Activated CD4-positive, alpha-beta T cell treated with anti-CD3 and anti-CD28 coated beads, Interleukin-2, amount 10 ng/mL, durations not matched to agents 24 days and 14 days (primary cell): ENCODE measurements at places on chromosomes 6 and 20. TPM values are rescaled to one million over a fixed set of nuclear protein-coding genes. Genes with fewer than 3 reads are reported as not detected.

Gene GINS1
- 43.0 and 43.2 TPM in 2 replicates for total RNA-seq

GRCh38 chr6:44453146-44453545 is 65.6 kb downstream of the CDC5L start:
- no peaks in the 10 kb centered on the region for H3K4me1 ChIP-seq
- H3K27ac ChIP-seq, result no peak overlapping the region
- H3K36me3 ChIP-seq, result peaks cover 8% of the 10 kb centered on the region
- no peaks in the 10 kb centered on the region for H3K27me3 ChIP-seq
- no peak overlapping the region for H3K4me3 ChIP-seq

DNA sequence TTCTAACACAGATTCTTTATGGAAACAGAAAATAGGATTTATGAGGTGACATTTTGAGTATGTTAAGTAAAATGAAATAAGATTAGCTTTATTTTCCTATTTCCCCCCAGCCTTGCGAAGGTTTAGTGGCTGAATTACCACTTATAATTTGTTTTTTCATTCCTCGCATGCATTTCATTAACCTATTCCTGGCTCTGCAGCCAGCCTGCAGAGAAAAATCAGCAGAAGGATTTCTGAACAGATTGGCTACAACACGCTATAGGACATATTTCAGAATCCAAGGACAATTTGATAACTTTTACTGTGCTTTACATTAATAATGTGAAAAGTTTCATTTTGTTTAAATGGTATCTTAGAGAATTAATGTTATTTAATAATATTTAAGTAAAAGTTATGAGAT is 162.4 kb upstream of the MMS22L start:
- DNase-seq, result no peak
- H3K4me1 ChIP-seq, result no peaks in the 10 kb centered on the region
- H3K36me3 ChIP-seq, result no peaks in the 10 kb centered on the region
- H3K27me3 ChIP-seq, result peaks cover 5% of the 10 kb centered on the region

DNA sequence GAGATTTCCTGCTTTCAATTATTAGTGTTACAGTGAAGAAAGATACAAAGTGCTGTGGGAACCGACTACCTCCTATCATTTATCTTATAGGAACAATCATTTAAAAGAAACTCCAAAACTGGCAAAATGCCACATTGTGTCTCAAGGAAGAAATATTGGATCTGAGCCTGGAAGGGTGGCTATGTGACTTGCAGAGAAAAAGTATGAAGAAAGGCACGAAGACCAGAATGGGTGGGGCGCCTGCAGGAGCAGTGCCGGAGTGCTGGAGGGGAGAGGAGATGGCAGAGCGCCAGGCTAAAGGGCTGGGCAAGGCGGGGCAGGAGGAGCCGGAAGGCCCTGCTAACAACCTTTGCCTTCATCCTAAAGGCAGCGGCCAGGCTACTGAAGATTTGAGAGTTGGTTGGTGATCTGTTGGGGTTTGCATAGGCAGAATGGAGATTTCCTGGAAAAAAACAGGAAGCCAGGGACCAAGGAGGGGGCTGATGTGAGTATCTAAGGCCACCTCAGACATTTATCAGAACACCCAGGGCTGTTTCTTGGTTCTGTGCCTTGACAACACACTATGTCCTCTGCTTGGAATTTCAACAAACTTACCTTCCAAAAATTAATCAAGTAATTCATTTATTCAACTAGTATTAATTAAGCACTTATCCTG is 125.6 kb downstream of the MAFB start:
- no peak overlapping the region for H3K27ac ChIP-seq
- H3K4me1 ChIP-seq, result no peaks in the 10 kb centered on the region
- no peak for DNase-seq
- no peaks in the 10 kb centered on the region for H3K27me3 ChIP-seq
- no peak overlapping the region for H3K4me3 ChIP-seq

DNA sequence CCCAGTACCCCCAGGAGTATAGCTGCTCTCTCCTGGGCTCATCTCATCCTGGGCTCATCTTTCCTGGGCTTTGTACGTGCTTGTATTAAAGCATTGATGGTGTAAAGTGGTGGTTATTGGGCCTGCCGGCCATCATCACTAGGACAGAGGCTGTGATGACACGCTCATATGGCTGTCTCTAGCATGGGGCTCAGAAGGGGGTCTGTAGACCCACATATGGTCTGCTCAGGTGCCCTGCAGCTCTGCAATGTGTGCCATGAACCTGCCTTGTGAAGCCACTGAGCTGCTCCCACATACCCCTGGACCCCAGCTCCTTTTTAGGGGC is 143.4 kb downstream of the CDC5L start:
- H3K27ac ChIP-seq, result no peak overlapping the region
- no peak for DNase-seq
- H3K27me3 ChIP-seq, result no peaks in the 10 kb centered on the region
- H3K4me1 ChIP-seq, result peaks cover 10% of the 10 kb centered on the region

GRCh38 chr6:53431704-53432103 is 83.0 kb upstream of the ELOVL5 start:
- H3K27me3 ChIP-seq, result no peaks in the 10 kb centered on the region
- no peak overlapping the region for H3K4me3 ChIP-seq
- H3K4me1 ChIP-seq, result peaks cover 17% of the 10 kb centered on the region
- no peaks in the 10 kb centered on the region for H3K36me3 ChIP-seq

GRCh38 chr6:142946181-142946923 is 1.4 kb upstream of the HIVEP2 start:
- DNase-seq, result peak; percentile 95
- peak overlapping the region; percentile 93 for H3K4me3 ChIP-seq
- peaks cover 3% of the 10 kb centered on the region for H3K27me3 ChIP-seq
- H3K27ac ChIP-seq, result peak overlapping the region; percentile 97
- peaks cover 42% of the 10 kb centered on the region for H3K4me1 ChIP-seq

Gene C6orf163
- 1.3 and 1.9 TPM in 2 replicates for total RNA-seq

DNA sequence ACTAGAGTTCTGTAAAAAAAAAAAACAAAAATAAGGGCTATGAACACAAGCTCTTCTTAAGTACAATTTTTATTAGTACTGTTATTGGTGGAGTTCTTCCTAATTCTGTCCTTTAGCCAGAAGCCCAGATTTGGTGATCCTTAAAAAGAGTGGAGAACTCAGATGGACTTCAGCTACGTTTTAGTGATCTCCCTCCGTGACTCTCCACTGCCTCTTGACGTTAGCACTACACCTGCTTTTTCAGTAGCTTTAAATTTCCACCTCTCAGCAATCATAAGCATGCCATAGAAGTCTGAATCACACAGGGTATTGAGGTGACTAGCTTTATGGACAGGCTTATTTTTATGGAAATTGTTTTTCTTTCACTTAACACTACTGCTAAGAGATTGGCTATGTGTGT is 17.7 kb downstream of the DHX35 start:
- DNase-seq, result no peak
- H3K4me1 ChIP-seq, result peaks cover 7% of the 10 kb centered on the region
- no peaks in the 10 kb centered on the region for H3K27me3 ChIP-seq
- H3K27ac ChIP-seq, result no peak overlapping the region
- no peak overlapping the region for H3K4me3 ChIP-seq

Gene CCR6
- total RNA-seq, result not detected in 2 replicates

DNA sequence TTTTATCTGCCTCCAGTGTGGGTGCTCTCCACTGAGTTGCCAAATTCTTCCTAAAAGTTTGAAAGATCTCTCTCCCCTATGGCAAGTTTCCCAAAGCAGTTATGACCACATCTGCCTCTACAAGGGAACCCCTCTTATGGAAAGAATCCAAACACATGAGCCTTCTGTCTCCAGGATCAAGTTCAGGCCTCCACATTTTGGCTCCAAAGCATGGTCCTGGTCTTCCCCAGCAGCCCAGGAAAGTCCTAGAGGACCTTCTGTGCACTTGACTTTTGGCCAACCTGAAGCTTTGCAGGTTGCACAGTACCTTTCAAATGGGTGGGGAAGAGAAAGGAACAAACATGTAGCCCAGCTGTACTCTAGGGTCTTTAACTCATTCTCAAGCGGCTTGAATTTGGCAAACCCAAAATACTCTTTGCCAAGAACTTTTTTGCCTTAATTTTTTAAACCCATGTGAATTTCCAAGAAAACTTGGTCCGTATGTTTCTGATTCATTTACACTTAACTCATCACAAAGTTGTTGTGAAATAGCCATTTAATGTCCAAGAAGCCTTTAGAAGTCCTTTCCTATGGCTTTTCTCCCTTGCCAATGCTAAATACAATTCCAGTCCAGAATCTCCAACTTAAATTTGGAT is 240.1 kb upstream of the TBX18 start:
- no peaks in the 10 kb centered on the region for H3K36me3 ChIP-seq
- DNase-seq, result no peak
- no peaks in the 10 kb centered on the region for H3K4me1 ChIP-seq
- no peak overlapping the region for H3K27ac ChIP-seq
- H3K27me3 ChIP-seq, result no peaks in the 10 kb centered on the region
- no peak overlapping the region for H3K4me3 ChIP-seq

Gene WFDC11
- not detected in 2 replicates for total RNA-seq

- peaks cover 50% of the 10 kb centered on the region for H3K36me3 ChIP-seq
- no peaks in the 10 kb centered on the region for H3K27me3 ChIP-seq
- no peak overlapping the region for H3K4me3 ChIP-seq
- no peak for DNase-seq
- H3K4me1 ChIP-seq, result peaks cover 43% of the 10 kb centered on the region
- H3K27ac ChIP-seq, result no peak overlapping the region
These were observed 29.4 kb downstream of the ZNF292 start for GRCh38 chr6:87184762-87185250.

- H3K4me3 ChIP-seq, result no peak overlapping the region
- H3K27ac ChIP-seq, result peak overlapping the region; percentile 68
- H3K4me1 ChIP-seq, result peaks cover 48% of the 10 kb centered on the region
- no peaks in the 10 kb centered on the region for H3K27me3 ChIP-seq
- peaks cover 59% of the 10 kb centered on the region for H3K36me3 ChIP-seq
- no peak for DNase-seq
These were observed 27.9 kb upstream of the TMEM217 start for GRCh38 chr6:37285861-37286311.

DNA sequence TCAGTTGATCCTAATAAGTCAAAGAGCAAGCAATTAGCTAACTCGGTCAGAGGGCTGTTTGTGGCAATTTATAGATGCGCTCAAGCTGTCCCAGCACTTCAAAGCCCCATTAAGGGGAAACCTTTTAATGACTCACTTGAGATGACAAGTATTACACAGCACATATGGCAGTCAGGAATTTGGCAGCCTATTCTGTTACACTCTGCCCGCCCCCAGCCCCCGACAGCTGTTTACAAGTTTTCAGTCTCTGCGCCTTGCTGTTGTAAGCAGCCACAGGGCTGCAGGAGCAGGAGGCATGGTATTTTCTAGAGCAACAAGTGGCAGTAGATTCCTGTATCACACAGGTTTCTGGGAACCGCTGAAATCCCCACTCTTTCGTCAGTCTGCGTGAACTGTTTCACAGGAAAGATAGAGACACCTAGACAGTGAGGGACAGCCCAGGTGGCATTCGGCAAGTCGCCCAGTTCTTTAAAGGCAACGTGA is 263.0 kb downstream of the FOXC1 start:
- no peaks in the 10 kb centered on the region for H3K36me3 ChIP-seq
- no peak overlapping the region for H3K27ac ChIP-seq
- H3K4me1 ChIP-seq, result no peaks in the 10 kb centered on the region

DNA sequence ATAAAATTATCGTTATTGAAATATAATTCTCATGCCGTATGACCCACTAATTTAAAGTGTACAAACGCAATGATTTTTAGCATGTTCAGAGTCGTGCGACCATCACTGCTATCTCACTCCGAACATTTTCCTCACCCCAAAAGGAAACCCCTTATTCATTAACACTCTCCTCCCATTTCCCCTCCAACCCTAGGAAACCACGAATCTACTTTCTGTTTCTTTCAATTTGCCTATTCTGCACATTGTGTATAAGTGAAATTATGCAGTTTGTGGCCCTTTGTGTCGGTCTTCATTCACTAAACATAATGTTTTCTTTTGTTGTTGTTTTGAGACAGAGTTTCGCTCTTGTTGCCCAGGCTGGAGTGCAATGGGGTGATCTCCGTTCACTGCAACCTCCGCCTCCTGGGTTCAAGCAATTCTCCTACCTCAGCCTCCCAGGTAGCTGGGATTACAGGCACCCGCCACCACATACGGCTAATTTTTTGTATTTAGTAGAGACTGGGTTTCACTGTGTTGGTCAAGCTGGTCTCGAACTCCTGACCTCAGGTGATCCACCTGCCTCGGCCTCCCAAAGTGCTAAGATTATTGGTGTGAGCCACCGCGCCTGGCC is 99.7 kb upstream of the ZNF217 start:
- DNase-seq, result peak; percentile 79
- H3K27ac ChIP-seq, result peak overlapping the region; percentile 72
- peaks cover 33% of the 10 kb centered on the region for H3K4me1 ChIP-seq

DNA sequence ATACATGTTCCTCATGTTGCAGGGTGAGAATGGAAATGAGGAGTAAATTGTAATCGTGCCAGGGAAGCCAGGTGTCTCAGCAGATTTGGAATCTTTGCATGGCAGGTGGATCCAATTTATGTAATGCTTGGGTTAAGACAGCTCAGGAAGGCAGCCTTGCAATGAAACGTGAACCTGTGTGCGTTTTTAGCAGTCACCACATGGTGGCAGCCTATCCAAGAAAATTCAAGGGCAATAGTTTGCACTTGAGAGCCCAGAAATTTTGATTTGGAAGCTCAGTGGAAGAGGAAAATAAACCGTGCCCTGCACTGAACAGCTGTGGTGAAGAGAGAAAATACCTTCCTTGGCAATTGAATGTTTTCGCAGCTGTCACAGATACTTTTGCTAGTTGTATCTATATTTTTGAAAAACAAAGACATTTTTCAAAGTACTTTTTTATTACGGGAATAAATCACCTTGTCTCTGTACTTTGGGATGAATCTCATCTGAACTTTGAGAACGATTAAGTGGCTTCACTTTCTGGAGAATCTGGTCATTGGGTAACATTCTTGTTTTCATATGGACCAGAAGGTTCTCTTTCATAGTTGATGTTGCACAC is 26.5 kb downstream of the MTHFD1L start:
- H3K27ac ChIP-seq, result no peak overlapping the region
- H3K36me3 ChIP-seq, result peaks cover 52% of the 10 kb centered on the region
- H3K27me3 ChIP-seq, result no peaks in the 10 kb centered on the region
- H3K4me1 ChIP-seq, result peaks cover 30% of the 10 kb centered on the region
- H3K4me3 ChIP-seq, result no peak overlapping the region

- peaks cover 2% of the 10 kb centered on the region for H3K27me3 ChIP-seq
- H3K36me3 ChIP-seq, result no peaks in the 10 kb centered on the region
- no peak for DNase-seq
- peaks cover 3% of the 10 kb centered on the region for H3K4me1 ChIP-seq
- H3K27ac ChIP-seq, result no peak overlapping the region
- no peak overlapping the region for H3K4me3 ChIP-seq
These were observed 186.3 kb downstream of the OGFRL1 start for GRCh38 chr6:71474942-71475341.

- H3K4me1 ChIP-seq, result peaks cover 12% of the 10 kb centered on the region
- H3K27ac ChIP-seq, result no peak overlapping the region
- H3K4me3 ChIP-seq, result no peak overlapping the region
These were observed 311.2 kb downstream of the NRN1 start for GRCh38 chr6:5695260-5696245.

GRCh38 chr6:3939368-3939958 is 90.3 kb downstream of the FAM50B start:
- H3K36me3 ChIP-seq, result no peaks in the 10 kb centered on the region
- H3K4me1 ChIP-seq, result peaks cover 3% of the 10 kb centered on the region
- no peak overlapping the region for H3K4me3 ChIP-seq
- peaks cover 37% of the 10 kb centered on the region for H3K27me3 ChIP-seq
- no peak for DNase-seq
- no peak overlapping the region for H3K27ac ChIP-seq

Gene FUCA2
- total RNA-seq, result 14.4 and 16.1 TPM in 2 replicates
